ENCODE measurements at places on chromosomes 4 and X.
A peak's percentile ranks its signal among the peaks of the same experiment; 100 is the strongest.

- DNase-seq = no peak
These were observed 580.6 kb downstream of the INPP4B start for GRCh38 chr4:142265536-142265935.

- no peak for DNase-seq
These were observed 77.9 kb downstream of the BTC start for GRCh38 chr4:74716436-74716765.

GRCh38 chr4:73161527-73162185, 92.1 kb upstream of the COX18 start:
- DNase-seq = no peak

GRCh38 chr4:39464886-39465501, 6.1 kb downstream of the LIAS start:
- DNase-seq = no peak

- no peak for DNase-seq
These were observed 161.6 kb upstream of the NWD2 start for GRCh38 chr4:37082912-37083311.

DNA sequence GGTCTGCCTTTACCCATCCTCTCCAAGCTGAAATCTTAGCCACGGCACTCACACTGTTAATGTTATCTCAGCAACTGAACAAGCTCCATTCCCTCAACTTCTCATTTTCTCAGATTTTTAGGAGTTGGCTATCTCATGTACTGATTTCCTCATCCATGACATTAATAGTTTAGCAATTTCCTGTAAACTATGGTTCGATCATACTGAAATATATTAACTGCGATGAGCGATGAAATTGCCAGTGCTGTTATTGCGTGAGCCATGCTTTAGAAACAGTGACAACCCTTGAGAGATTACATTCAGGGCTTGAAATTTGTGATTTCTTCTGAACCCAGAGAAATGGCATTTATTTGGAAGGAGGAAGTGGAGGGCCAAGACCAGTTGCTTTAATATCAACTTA, 223.7 kb downstream of the GPAT3 start:
- no peak for DNase-seq

- no peak for DNase-seq
These were observed 8.2 kb upstream of the TLR10 start for GRCh38 chr4:38791010-38791409.

GRCh38 chr4:7186031-7186430, 6.3 kb upstream of the SORCS2 start:
- DNase-seq = peak; percentile 25

GRCh38 chr4:118029224-118029623, 5.1 kb upstream of the NDST3 start:
- no peak for DNase-seq

GRCh38 chr4:147596981-147597380, 20.2 kb upstream of the TMEM184C start:
- DNase-seq = no peak
